ENCODE measurements at places on chromosomes 2 and 18.

DNA sequence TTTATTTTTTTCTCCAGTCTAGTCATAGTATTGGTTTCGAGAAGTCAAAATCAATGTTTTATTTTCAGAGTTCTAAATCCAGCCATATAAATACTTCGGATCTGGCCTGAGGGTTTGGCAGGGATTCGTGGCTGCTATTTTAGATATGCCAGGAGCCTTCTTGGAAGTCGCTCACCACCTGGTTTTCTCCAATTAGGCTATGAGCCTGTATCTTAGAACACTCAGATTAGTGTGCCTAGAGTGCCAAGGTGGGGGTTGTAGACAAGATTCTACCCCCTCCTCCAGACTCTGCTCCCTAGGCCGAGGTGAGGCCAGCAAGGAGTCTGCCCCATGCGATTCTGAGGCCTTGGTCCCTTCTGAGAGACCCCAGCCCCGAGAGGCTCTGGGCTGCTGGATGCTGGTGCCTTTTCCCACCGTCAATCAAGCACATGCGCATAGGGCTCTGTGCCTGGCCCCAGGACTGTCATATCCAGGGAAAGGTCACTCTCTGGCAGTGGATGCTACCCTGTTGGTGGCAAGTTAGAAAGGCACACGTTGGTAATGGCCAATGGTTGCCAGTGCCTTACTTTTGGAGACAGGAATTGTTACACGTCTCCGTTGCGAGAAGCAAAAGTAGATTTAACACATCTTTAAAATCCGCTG is 197.1 kb downstream of the AGAP1 start:
- no peak for DNase-seq

DNA sequence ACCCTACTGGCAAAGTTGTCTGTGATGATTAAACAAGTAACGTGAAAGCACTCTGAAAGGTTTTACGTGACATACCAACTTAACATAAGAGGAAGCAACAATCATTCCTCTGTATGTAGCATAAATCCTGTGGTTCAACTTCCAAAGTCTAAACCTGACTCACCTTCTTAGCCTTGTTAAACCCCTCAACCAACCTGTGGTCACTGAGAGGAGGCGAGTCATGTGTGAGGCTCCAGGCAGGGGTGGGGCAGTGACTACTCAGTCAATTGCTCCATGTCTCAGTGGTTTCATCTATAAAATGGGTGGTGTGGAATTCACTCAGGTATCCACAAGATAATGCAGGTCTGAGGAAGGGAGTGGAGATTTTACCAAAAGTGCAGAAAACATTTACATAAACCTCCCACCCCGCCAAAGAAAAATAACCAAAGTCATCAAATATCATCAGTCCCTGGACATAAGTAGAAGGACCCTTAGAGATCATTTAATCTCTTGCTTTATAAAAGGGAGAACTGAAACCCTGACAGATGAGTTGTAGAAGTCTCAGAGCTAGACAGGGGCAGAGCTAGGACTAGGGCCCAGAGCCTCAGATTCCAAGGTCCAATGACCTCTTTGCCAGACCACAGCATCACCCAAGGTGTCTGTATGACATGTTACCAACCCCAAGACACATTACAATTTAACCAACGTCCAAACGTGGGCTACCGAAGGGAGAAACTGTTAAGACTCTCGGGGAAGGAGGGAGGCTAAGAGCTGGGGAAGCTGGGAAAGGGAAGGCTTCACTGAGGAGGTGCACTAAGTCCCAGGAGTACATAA is 3.7 kb upstream of the PCBP1 start:
- peak; percentile 75 for DNase-seq

DNA sequence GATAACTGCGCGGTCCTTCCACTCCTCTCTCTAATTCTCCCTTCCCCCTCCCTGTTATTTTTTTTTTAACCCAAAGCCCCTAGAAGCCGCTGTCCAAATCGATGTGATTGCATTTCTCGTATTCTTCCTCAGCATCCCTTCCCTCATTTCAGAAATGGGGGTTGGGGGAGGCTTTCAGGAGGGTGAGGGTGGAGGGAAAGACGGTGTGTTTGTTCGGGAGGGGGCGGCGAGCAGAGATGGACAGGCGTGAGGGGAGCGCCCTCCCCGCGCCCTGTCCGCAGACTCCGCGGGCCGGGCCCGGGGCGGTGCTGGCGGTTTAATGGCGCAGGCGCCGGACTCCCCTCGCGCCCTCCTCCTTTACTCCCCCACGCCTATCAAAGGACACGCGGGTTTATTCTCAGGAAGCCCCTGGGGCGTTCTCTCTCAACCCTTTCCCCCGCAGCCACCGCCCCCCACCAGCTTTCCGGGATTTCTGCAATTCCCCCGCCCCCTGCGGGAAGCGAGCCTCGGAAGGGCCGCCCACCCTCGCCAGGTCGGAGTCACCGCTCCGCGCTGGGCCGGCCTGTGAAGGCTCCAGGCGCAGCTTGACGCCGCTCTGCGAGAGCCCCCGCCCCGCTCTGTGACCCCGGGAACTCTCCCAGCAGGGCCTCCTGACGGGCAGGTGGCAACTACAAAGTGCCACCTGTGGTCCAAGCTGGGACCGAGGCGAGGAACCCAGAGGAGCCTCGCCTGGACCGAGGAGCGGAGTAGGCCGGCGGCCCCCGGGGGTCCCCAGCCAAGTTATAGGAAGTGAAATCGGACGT is 981 bp downstream of the ST8SIA3 start:
- no peak for DNase-seq

- DNase-seq, result peak; percentile 2
These were observed 156.7 kb downstream of the GALNT3 start for GRCh38 chr2:165637396-165637795.

GRCh38 chr2:105674401-105674800 is 70.3 kb upstream of the NCK2 start:
- DNase-seq, result no peak

- no peak for DNase-seq
These were observed 283.1 kb downstream of the RAD51AP2 start for GRCh38 chr2:17235167-17235566.

- no peak for DNase-seq
These were observed 36.1 kb upstream of the ITGA4 start for GRCh38 chr2:181421131-181421458.

DNA sequence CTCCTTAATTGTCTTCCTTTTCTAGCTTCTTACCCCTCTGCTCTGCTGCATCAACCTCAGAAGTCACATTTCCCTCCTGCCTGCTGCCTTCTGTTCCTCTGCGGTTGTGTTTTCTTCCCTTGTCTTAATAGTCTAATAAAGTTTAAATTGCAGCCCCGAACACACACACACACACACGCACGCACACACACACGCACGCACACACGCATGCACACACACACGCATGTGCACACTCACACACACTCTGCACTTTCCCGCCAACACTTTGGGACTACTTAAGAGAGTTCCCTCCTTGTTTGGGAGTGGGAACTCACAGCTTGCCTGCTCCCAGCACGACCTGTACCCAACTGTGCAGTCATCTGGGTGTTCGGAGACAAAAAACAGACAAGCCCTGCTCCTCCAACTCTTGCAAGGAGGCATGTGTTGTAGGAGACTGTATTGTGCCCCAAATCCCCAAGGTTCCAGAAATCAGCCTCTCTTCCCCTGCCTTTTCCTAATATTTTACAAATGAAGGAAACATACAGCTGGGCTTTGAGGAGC is 99.1 kb downstream of the SETBP1 start:
- DNase-seq, result no peak

- DNase-seq, result no peak
These were observed 294.6 kb upstream of the CCDC68 start for GRCh38 chr18:55253814-55254213.

DNA sequence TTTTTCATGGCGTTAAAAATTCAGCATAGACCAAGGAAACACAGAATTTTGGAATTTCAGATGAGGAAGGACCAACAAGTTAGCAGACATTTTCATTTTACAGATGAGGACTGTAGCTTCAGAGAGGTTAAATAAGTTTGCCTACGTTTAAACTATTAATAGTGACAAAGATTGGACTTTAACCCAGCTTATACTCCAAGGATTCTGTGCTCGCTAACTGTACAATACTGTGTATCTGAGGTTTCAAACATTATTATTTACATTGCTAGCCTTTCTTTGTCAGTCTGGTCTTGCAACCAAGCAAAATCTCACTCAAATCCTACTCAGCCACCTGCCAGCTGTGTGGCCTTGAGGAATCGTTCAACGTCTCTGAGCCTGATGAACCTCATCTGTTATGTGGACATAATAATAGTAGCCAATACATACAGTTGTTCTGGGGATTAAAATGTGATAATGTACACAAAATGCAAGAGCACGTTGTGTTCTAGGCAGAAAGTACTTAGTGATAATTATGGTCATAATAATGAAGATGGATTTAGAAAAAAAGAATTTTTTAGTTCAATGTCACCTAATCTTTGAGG is 462.4 kb upstream of the TRIB2 start:
- no peak for DNase-seq

- peak; percentile 31 for DNase-seq
These were observed at the start of gene GALNT13 for GRCh38 chr2:153871231-153872221. TSS of gene GALNT13 (plus strand) at chr2:153871922.

GRCh38 chr2:19799881-19800780 is 101.7 kb downstream of the TTC32 start:
- DNase-seq, result peak; percentile 3

DNA sequence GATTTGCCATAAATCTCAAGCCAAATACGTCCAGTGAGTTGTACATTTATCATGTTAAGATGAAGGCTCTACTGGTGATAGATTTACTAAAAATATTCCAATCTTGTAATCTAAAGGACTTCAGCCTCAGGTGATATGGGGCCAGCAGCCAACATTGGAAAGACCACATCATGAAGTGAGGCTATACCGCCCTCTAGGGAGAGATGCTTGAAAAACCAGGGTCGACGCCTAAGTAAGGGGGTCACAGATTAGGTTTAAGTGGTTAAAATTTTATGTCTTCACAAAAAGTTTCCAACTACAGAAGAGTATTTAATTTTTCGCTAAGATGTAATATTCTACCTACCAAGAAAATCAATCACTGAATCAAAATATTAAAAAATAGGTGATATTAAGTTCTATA is 33.3 kb downstream of the DOCK10 start:
- peak; percentile 29 for DNase-seq
